Stimulated activated CD4-positive, alpha-beta T cell treated with anti-CD3 and anti-CD28 coated beads, TNF-alpha, amount 100 ng/mL, for 1 hour (primary cell): ENCODE measurements at places on chromosomes 2 and 18.
A peak's percentile ranks its signal among the peaks of the same experiment; 100 is the strongest.

GRCh38 chr18:57077786-57078552, 68.9 kb upstream of the BOD1L2 start:
- DNase-seq: no peak

DNA sequence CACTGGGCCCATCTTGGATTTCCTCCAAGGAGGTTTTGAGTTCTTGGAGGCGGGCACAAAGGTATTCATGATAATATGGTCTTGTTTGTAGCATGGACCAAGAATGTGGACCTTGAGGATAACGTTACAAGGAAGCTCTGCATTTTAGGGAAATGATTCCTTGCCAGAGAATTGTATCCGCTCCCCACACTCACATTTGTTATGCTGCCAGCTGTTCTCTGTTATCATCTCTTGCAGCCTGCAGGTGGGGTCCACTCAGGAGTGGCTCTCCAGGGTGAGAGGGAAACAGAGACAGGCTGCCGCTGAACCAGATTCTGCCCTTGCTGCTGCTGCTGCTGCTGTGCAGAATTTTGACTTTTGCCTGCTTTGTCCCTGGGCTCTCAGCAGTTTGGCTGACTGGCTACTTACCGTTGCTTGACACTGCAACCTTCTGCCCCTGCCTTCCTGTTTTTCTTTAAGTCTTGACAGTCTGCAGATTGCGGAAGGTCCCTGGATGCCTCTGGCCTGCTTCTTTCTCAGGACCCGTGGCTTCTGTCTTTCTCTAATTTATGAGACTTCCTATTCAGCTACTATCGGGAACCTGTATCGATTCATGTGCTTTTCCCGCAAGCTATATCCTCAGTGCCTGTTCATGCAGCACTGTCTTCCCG, 122.3 kb upstream of the DOCK10 start:
- DNase-seq: no peak

- DNase-seq: no peak
Observed at GRCh38 chr2:2914252-2914651, 463.4 kb downstream of the EIPR1 start.

DNA sequence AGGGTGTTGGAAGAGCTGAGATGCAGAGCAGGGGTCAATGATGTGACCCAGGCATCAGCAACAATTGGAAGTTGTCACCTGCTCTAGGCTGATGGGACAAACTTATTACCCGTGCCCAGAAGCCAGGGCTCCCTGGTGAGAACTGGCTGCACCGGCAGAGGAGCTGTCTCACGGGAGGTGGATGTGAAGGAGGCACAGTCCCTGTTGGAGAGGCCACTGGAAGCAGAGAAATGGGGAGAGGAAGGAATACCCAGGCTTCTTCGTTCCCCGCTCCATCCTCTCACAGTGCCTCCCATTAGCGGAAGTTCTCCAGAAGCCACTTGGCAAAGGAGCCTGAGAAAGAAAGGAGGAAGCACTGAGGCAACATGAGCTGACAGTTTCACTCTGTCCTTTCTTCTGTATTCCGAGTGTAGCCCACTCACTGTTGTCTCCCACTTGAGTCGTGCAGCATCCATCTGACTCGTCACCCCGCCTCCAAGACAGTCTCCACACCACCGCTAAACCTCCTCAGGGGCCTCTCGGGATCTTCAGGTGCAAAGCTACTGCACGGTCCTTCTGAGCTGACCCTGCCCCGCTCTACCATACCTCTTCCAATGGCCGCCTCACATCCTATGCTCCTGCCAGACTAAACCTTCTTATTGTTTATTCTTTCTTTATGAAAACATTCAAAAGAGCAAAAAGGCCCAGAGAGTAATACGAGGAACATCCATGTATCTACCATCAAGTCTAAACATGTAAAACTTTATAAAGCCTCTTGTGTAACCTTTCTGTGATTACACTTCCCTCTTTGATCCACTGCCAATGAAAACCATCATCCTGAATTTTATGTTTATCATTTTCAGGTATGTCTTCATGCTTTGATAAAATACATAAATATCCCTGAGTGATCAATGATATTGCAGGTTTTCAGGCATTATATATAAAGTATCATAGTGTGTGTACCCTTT, 19.1 kb upstream of the AFTPH start:
- DNase-seq: no peak

DNA sequence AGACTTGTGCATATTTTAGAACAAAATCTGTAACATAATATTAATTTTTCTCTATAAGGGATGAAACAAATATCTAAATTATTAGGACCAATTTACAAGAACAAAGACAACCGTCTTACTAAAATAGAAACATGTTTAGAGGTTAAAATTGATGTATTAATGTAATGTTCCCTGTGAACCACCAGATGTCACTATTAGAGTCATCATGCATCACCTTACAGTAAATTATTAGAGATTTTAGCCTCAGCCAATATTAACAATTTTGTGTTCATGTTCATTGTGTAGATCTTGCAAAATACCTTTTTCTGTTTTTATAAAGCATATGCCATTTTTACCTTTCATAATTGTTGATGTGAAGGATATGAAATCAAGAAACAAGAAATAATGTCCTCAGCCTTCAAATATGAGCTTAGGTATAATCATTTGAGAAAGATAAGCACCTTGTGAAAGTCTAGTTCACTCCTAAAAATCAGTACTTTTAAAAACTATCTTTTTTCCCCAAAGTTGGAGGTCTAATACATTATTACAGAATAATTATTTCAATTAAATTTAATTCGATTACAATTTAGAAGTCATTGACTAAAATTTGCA, 344.3 kb upstream of the KCNH7 start:
- DNase-seq: no peak

DNA sequence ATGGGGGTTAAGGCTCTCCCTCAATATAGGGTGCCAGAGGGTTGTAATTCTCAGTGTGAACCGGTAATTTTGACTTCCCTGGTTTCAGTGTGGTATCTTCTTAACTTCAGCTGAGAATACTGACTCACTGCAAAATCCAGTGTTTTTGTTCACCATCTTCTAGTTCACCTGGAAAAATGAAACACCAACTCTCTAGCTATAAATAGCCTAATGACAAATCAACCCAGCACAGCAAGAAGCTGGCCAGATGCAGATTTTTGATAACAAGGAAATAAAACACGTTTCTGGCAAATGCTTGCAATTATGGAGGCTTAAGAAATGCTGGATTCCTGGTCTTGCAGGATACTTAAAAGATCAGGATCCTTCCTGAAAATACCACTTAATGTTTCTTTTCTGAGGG, 192.3 kb downstream of the CLIP4 start:
- DNase-seq: no peak

DNA sequence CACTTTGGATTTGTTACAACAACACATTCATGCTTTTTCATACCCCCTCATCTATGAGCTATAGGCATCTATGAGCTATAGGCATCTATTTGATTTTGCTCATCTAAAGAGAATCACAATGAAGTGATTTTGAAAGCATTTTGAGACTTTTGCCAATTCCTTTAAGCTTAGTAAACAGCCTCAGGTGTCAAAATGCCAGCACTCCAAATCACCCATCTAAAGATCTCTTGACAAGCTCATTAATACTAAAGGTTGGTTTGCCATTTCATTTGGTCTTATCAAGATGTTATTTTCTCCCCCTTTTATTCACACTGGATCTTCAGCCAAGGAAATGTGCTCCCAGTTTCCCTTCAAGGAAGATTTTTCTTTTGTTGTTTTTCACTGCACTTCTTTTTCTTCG, 110.7 kb upstream of the TLK1 start:
- DNase-seq: no peak

DNA sequence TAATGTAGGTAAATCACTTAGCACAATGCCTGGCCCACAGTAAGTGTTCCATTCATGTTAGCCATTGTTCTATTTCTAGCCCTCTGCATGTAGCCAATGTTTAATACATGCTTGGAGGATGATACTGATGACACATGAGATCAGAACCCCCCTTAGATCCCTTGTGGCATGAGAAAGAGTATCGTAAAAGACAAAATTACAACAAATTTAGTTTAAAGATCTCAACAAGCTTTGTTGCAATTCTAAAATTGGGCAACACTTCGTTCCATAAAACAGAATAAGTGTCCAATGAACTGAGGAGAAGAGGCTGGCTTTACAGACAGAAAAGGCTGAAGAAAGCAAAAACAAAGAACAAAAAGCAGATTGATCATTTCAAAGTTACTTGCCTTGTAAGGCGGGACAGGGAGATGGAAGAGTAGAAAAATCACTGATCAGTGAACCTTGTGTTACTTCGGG, 148.7 kb upstream of the SLC1A4 start:
- DNase-seq: no peak

DNA sequence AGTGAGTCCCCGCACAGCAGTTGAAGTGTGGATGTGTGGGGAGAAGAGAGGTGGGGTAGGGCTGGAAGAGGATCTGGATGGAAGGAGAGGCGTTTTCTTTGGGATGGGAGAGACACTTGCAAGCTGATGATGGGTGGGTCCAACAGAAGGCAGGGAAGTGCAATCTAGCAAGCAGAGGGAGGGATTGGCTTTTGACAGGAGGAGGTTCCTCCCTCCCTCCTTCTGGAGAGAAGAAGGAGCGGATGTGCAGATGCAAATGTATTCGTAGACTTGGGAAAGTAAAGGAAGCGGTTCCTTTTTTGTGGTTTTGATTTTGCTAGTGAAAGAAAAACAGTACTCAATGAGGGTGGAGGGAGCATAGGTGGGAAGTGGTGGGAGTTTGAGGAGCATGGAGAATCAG, 48.9 kb downstream of the LAMA3 start:
- no peak for DNase-seq

DNA sequence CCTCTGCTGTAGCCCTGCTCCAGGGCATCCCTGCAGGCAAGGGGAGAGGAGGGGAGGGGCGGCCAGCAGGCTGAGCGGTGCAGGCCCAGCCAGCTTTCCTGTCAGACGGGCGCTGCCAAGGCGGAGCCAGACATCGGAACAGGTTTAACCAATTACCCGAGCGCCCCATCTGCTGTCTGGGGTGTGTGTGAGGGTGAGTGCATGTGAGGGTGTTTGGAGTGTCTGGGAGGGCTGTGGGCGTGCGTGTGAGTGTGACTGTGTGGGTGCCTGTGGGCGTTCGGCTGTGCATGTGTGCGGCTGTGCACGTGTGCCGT, 20.0 kb downstream of the EMX1 start:
- DNase-seq: no peak

GRCh38 chr2:3761272-3761671, 57.9 kb downstream of the DCDC2C start:
- no peak for DNase-seq

DNA sequence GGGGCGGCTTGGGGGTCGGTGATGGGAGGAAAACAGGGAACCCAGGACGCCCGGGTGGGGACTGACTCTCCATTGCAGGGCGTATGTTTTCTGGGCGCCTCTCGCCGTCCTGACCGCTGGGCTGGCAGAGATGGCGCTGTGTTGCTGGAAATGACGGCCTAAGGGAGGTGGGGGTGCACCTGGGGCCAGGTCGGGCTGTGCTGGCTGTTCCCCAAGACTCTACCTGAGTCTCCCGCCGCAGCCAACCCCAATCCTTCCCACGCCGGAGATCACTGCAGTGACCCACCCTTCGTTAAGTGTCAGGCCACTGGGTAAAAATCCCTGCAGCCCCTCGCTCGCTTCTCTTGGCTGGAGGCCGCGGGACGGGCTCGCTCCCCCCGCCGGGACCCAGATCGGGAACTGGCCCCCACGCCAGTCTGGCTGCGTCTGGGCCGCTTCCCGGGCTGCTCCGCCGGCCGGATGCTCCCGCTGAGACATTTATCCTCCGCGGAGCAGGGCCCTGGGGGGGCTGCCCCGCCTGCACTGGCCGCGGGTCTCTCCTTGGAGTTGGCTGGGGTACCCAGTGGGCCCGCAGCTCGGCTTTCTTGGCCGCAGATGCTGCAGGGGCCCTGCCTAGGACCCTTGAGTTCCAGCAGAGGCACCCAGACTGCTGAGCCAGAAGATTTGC, 7.8 kb upstream of the ARMC9 start:
- DNase-seq: no peak

DNA sequence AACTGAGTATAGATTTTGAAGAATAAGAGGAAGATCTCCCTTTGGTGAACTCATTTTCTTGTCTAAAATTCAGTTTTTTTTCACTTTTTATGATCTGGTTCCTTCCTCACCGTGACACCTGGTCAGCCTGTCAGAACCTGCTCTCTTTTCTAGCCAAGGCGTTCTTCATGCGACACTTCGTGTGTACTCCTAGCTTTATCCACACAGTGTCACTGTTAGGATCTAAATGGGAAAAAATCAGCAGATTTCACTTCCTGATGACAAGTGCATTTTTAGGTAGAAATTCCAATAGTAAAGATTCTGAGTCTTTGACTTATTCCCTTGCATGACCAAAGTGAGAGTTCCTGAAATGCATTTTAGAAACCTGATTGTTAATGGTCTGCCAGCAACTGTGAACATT, 89.8 kb downstream of the KLHL14 start:
- no peak for DNase-seq

- DNase-seq: no peak
Observed at GRCh38 chr2:68741238-68741637, 6.6 kb downstream of the ARHGAP25 start.

- DNase-seq: no peak
Observed at GRCh38 chr2:169365029-169365480, 2.7 kb upstream of the LRP2 start.

- DNase-seq: peak; percentile 10
Observed at GRCh38 chr2:26068602-26069298, 34.9 kb downstream of the RAB10 start.

DNA sequence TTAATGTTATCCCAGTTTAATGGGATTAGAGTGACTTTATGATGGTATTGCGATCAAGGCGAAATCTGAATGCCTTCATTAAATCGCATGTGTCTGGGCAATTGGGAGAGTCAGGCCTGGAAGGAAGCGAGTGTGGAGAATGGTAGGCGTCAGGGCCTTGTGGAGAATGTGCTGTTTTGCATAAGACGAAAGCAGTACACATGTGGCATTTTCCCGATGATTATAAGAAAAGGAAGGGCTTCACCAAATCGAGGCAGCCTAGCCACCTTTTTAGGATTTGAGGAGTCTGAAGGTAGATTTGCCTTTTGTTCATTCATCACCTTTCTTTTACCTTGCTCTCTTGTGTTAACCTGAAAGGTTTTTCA, 1.0 kb downstream of the ZNF532 start:
- DNase-seq: no peak

DNA sequence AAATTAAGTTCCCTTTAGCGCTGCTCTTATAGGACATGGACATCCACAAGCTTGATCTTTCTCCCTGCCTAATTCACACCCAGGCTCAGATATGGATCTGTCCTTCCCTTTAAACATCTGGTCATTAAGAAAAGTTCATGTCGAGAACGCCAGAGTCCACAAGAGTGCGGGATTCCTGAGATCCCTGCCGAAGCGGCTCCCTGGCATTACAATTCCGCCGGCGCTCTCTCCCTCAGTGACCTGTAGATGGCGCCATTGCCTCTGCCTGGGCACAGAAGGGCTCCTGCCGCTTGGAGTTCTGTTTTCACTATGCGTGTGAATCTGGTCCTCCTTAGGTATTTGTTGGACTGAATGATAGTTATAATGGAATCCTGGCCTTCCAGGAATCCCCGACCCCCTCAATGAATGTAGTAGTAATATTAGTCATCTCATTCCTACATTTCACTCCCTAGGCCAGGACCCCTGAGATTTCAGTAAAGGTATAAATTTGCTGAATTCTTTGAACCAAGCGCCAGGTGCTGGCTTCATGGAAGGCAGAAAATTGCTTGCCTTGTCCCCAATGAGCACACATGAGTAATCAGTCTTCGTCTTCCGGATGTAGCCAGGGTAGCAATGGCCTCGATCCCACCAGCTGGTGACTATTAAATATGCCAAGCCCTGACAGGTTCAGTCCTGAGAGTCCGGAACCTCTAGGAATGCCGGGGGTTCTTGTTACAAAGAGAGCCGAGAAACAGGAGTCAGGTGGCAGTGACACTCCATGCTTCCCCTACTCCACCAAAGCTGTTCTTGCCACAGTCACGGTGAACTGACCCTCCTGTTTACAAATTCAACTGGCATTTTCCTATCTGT, 26.4 kb upstream of the CD207 start:
- DNase-seq: peak; percentile 53

- no peak for DNase-seq
Observed at GRCh38 chr2:193199322-193199721, 1004.6 kb upstream of the TMEFF2 start.
